ENCODE measurements at places on chromosomes 7 and 10. TPM values are rescaled to one million over a fixed set of nuclear protein-coding genes. Genes with fewer than 3 reads are reported as not detected.

The HTR5A gene
- total RNA-seq: 0.96 TPM

- peak; percentile 80 for DNase-seq
These were observed 123.9 kb downstream of the CREB5 start for GRCh38 chr7:28536259-28536658.

The SORBS1 gene
- total RNA-seq: 426 TPM

DNA sequence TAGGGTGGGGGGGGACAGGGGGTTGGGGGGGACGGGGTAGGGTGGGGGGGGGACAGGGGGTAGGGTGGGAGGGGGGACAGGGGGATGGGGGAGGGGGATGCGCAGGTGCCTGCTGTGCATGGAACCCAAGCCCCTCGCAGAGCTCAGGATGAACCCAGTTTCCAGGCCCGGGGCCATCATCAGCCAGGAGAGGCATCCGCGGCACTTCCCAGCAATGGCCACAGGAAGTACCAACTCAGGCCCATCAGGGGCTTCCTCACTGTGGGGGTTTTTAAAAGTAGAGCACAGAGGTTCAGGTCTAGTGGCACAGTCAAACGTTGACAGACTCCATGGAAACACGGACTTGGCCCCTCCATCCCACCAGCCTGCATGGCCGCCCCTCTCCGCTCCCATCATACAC, 172.7 kb downstream of the DIP2C start:
- DNase-seq: no peak

DNA sequence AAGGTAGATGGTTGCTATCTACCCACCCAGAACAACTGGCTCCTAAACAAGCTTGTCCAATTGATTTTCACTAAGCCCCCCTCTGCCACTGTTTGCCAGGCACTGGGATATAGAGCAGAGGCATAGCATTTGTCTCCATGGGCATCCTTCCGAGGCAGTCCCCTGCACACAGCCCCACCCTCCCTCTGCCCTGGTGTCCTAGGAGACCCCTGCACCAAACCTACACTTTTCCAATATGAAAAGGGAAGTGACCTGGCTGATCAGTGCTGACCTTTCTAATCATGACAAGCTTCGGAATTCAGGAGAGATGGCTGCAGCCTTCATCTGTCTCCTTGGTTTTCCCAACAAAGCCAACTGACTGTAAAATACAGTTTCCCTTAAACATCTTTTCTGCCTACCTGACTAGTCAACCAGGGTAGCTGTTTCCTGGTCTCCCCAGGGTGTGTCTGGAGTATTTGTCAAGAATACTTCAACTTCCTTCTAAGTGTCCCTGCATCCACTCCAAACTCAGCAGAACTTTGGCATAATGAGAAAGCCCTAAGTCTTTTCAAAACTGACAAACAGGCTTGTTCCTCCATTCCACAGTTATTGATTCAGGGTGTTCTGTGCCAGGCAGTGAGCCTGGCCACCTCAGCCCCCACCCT, 7.6 kb upstream of the SLC18A3 start:
- DNase-seq: no peak

DNA sequence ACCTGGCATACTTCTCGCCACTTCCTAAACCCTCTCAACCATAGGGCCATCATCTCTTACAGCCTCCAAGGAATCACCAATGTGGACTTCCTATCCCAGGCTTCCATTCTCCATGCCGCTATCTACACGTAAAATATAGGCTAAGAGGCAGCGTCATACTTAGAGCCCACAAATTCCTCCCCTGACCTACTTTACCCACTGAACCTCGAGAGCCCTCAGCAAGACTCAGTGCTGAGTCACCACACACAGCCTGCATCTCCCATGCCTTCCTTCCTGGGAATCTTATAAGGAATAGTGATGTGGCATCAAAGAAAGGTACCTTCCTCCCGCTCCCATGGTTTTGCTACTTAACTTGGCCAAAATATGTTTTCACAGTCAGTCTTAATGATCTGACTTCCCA, 435.6 kb upstream of the NFE2L3 start:
- peak; percentile 39 for DNase-seq

DNA sequence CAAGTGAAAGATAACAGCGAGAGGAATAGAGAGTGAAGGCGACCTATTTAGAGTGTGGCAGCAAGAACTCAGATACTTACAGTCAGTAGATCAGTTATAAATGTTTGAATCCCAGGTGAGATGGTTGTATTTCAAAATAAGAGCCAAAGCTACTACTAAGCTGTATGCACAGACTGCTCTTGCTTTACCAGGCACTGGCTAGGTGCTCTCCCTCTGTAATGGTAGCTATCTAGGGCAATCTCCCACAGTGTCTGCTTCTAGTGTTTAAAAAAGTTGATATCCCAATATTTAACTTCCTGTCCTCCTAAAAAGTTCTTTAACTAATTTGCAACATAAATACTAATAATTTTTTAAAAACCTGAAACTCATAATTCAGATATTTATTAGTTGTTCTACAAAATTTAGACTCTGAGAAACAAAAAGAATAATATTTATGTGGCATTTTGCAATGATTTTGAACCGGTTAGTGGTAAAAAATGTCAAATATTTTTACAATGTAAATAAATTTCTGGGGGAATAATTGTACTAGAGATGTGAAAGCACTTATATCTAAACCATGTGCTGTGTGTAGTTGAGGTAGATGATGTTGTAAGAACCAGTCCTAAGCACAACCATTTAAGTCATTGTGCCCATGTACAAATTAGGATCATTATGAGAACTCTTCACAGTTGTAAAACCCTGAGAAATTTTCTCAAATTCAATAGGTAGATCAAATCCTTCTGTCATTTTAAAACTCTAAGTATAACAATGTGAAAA, 349.3 kb upstream of the SEMA3D start:
- DNase-seq: no peak

DNA sequence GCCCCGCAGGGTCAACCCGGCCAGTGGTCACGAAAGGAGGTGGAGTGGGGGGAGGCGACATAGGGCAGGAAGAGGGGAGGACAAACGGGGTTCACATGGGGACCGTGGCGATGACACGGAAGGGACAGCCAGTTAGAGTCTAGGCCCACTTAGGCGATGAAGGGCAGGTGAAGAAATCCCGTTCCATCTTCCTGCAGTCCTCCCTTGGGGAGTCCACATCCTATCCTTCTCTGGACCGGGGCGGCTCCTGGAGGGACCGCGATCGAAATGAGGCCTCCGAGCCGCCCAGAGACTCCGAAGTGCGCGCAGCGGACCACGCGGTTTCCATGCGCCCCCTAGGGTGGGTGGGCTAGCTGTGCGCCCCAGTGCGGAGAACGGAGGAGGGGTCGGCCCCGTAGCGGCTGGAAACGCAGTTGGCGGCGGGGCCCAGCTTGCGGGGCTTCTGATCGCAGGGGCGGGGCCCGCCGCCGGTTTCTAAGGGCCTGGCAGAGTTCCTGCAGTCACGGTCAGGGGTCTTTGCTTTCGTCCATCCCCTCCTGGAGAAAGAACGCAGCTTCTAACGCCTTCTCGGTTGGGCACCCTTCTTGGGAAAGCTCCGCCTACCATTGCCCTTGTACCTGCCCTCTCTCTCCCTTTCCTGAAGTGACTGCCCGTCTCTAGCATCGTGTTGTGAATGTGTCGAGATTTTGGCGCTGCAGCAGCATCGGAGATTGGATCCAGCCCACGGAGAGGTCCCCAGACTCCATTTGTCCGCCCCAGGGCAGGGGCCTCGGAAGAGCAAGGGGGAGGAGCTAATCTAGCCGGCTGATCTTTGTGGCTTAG, 17.9 kb upstream of the TMEM225B start:
- DNase-seq: peak; percentile 54

GRCh38 chr7:128869138-128869943, 6.7 kb downstream of the ATP6V1F start:
- DNase-seq: peak; percentile 32

GRCh38 chr7:44563171-44563679, 10.5 kb downstream of the DDX56 start:
- no peak for DNase-seq

The GPC2 gene
- total RNA-seq: 0.72 TPM

- DNase-seq: peak; percentile 34
These were observed 60.9 kb downstream of the ABCC2 start for GRCh38 chr10:99843310-99843709.

The MKX gene
- total RNA-seq: 10.1 TPM

GRCh38 chr7:138645284-138645683, 55.9 kb downstream of the SVOPL start:
- no peak for DNase-seq

DNA sequence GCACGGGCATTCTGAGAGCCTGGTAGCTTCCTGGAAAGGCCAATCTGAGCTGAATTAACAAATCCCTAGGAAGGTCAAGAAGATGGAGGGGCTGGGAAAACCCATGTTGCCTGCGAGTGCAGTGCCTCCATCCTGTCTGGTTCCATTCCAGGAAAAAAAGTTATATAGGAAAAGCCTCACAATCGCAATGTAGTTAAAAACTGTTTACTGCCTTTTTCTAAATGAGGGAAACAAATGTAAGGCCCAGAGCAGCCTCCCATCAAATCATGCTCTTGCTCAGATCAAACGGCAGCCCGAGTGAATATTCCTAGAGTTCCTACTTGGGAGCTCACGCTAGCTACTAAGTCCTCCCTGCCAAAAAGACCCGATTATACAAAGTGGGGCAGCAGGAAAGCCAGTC, 179.9 kb downstream of the KCNMA1 start:
- peak; percentile 49 for DNase-seq

DNA sequence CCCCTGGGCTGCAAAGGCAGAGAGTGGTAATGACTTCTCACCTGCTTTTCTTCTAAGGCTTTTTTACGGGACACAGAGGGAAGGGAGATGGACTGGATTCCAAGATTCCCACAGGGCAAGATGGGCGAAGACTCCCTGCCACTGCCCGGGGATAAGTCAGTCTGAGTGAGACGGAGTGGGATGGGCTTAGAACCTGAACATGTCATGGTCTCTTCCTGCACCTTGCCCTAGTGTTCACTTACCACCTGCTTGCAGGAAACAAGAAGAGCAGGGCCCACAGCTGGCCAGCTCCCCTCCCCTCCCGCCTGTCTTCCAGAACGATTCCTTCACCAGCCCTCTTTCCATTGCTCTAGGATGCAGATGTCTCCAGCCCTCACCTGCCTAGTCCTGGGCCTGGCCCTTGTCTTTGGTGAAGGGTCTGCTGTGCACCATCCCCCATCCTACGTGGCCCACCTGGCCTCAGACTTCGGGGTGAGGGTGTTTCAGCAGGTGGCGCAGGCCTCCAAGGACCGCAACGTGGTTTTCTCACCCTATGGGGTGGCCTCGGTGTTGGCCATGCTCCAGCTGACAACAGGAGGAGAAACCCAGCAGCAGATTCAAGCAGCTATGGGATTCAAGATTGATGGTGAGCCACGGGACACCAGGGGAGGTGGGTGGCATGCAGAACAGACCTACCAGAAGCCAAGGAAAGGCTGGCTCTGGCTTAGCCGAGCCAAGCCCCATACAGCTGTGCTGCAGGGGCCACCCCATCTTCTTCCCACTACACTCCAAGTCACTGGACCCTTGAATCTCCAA, 1.3 kb downstream of the SERPINE1 start:
- DNase-seq: no peak

The MSMB gene
- total RNA-seq: not detected

- no peak for DNase-seq
These were observed 92.0 kb downstream of the KCNMA1 start for GRCh38 chr10:77545585-77545984.

DNA sequence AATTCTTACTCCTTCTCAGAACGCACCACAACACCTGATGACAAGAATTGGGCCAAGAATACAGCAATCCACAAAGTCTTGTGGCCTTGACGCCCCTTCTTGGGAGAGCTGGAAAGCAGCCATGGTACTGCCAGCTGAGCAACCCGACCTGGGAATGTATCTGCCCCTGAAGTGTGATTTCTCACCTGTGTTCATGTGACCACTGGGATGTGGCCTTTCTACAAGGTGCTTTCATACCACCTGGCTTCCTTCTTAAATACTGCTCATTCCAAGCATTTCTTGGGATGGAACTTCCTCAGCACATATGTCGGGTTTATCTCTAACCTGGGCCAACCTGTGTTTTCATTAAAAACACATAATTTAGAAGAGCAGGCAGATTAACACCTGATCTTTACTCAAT, 72.1 kb downstream of the HTR7 start:
- no peak for DNase-seq

The ZDHHC6 gene
- total RNA-seq: 23.1 TPM

The CXCL12 gene
- 10.4 TPM for total RNA-seq

Data from umbilical cord (tissue), 2 donors.